Inflammatory macrophage treated with lipopolysaccharide for 1 hour (primary cell): ENCODE measurements at places on chromosomes 1 and 21.

GRCh38 chr1:54325703-54326461 lies 80.3 kb downstream of the SSBP3 start:
- no peak for DNase-seq

DNA sequence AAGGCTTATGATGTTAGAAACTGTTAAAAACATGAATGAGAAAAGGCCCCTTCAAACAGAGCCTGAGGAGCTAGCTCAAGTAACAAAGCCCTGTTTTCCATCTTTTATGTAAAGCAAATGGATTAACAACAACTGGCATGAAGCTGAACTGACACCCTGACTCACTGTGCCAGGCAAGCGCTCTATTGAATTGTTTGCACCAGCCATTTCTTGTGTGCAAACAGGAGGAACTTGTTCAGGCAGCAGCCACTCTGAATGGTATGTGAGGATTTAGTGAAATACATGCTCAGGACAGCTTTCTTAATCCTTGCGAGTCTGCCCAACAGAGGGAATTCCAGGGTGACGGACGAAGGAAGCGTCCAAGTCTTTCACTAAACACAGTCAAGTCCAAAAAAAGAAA lies 291.1 kb upstream of the ADGRL2 start:
- DNase-seq = no peak

GRCh38 chr1:112699425-112700144 lies 7.3 kb downstream of the RHOC start:
- DNase-seq = peak; percentile 44

GRCh38 chr21:40754466-40754865 lies 92.5 kb downstream of the DSCAM start:
- no peak for DNase-seq

GRCh38 chr1:47434051-47434842 lies 3.6 kb upstream of the FOXD2 start:
- peak; percentile 52 for DNase-seq

- DNase-seq = no peak
These were observed 9.9 kb downstream of the F3 start for GRCh38 chr1:94531664-94532063.

DNA sequence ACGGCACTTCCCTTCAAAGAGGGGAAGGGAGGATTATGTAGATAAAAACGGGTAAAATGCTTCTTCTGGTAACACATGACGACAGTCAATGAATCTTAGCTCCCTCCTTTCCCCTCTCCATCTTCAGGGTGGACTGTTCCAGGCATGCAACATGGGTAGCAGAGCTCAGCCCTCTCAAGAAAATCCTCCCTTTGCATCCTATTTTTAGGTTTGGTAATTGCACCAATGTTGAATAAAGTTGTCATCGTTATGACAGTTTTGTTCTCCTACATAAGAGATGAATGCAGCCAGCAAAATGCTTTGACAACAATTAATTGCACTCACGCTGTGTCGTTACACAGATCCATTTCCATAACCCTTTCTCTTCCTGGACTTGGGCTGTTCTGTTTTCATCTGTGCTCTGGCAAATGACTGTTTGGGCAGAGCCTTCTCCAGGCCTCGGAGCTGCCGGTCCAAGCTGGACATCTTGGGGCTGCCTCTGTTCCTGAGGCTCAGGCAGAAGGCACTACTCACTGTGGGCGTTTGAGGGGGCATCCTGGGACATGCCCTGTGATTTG lies 127.6 kb downstream of the CNIH3 start:
- no peak for DNase-seq

DNA sequence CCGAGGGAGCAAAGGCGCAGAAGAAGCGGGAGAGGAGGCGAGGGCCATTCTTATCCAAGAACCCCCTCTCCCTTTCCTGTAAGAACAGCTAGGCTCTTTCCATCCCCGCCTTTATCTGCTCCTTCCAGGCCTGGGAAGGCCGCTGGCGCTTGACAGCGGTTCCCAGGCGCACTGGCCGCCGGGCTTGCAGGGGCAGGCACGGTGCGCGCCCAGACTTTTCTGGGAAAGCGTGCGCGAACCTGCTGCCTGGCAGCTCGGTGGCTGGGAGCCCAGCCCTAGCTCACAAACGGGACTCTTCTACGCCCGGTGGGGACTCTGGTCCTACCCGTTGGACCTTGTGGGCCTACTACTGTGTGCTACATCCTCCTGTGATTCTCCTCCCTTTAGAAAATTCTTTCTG lies 8.8 kb upstream of the IFNLR1 start:
- DNase-seq = no peak

- no peak for DNase-seq
These were observed 147.3 kb upstream of the CD34 start for GRCh38 chr1:208058267-208058666.

- DNase-seq = no peak
These were observed 8.7 kb upstream of the PIGM start for GRCh38 chr1:160040476-160040875.

GRCh38 chr1:246800356-246800755 lies 76.1 kb downstream of the SCCPDH start:
- no peak for DNase-seq

DNA sequence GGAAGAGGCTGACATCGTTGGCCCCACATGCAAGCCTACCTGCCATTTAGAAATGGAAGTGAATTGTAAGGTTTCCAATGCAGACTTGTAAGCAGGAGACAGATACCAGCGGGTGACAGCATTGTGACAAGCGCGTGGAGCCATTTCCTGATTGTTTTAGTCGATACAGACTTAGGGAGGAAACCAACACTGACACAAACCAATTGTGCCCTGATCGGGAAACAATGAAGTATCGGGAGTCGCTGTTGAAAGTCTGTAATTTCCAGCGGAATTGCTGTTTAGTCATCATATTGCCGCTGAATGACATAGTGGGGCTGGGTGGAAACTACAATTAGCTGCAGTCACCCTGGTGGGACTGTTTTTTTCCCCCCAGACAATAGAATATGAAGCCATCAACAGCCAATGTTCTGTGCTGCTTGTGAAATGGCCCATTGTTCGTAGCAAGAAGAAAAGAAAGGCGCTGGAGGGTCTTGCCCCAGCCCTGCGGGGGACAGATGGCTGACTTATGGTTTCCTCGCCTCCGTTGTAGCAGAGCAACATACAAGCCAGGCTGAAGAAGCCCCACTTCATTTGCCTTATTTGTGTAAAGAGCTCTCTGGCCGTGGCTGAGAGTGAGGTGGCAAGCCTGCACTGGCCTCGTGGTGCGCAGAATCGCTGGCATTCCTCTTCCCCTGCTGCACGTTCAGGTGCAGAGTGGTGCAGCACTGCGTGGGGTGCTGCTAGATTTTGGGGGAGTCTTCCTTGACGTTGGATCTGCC lies 462.7 kb downstream of the CAMTA1 start:
- peak; percentile 23 for DNase-seq

DNA sequence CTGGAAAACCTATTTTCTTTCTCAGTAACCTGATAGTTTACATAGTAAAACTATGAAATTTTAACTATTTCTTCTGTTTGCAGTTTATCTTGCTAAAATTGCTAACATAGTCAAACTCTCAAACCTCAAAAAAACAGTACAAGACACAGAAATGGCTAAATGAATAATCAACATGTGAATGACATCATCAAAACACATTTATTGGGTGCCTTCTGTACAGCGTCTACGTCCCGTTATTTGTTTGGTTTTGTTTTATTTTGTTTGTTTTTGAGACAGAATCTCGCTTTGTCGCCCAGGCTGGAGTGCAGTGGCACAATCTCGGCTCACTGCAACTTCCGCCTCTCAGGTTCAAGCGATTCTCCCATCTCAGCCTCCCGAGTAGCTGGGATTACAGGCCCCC lies 11.2 kb downstream of the RBM34 start:
- DNase-seq = no peak

DNA sequence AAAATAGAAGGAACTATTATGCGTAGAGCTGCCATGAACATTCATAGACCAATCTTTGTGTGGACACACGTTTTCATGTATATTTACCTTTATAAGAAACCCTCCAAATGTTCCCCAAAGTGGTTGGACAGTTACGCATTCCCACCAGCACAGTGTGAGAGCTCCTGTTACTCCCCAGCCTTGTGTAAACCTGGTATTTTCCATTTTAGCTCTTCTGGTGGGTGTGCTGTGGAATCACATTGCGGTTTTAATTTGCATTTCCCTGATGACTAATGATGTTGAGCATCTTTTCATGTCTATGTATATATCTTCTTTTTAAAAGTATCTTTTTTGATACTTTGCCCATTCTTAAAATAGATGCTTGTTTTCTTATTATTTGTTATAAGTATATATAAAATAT lies 3.2 kb upstream of the UBASH3A start:
- peak; percentile 51 for DNase-seq

DNA sequence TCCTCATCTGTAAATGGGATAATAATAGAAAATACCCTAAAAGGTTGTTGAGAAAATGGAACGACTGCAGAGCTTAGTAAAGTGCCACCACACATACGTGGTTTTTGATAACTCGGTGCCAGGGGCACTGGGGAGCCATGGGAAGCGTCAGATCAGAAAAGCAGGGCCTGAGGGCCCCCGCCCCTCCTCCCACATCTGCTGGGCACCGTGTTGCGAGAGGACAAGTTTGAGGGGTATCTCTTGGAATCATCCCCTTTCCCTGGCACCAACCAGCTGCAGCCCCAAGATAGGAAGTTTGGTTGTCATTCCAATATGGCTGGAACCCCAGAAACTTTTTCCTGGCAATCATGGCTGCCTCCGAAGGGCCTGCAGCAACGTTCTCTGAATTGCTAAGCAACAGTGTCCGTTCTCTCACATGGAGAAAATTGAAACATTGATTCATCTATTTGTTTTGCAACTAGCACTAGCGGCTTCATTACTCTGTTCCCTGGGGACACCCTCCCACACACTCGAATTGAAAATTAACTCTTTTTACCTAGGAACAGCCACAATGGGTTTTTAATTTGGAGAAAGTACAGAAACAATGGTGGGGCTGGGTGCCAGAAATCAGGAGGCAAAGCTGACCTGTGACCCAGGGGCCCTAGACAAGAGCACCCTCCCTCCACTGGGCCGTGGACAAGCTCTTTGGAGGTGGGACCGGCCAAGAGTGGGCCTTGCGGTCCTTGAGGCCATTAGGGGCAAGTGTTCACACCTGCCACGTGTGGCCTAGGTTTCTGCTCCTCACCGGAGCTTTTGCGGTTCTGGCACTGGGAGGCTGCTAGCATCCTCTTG lies 190.0 kb upstream of the VAMP3 start:
- DNase-seq = no peak
